ENCODE measurements at places on chromosomes 3 and 15.

DNA sequence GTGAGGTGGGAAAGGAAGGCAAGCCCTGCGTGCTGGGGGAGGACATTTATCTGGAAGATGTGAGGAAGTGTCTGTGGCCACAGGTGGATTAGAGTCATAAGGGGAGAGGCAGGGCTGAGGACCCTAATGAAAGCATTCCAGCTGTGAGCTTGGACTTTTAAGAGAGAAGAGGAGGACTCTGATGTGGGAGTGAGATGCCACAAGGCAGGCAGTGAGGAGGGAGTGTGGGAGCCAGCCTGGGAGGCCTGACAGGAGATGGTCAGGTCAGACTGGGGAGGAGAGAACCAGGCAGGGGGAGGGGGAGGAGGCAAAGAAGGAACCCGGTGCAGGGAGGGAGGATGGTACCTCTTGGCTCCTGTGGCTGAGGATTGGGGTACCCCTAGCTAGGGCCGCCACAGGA, 21.0 kb downstream of the MAPKAPK3 start:
- DNase-seq: no peak

GRCh38 chr3:194816748-194817591, 131.3 kb downstream of the FAM43A start:
- DNase-seq: no peak

GRCh38 chr3:67484085-67484484, 170.3 kb downstream of the SUCLG2 start:
- no peak for DNase-seq

- no peak for DNase-seq
These were observed 6.0 kb upstream of the LIPH start for GRCh38 chr3:185558395-185558794.

DNA sequence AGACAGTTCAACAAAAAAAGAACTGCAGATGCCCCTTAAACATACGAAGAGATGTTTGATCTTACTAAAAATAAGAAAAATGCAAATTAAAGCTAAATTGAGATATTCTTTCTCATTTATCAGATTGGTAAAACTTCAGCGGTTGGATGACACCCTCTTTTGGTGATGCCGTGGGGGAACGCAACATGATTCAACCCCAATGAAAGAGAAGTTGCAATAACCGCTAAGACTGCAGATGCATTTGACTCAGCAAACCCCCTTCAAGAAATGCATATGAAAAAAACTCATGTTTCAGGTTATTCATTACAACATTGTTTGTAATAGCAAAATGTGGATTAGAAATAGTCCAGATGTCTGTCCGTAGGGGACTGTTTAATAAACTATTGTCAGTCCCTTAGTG, 3.6 kb downstream of the KLHL6 start:
- DNase-seq: no peak

DNA sequence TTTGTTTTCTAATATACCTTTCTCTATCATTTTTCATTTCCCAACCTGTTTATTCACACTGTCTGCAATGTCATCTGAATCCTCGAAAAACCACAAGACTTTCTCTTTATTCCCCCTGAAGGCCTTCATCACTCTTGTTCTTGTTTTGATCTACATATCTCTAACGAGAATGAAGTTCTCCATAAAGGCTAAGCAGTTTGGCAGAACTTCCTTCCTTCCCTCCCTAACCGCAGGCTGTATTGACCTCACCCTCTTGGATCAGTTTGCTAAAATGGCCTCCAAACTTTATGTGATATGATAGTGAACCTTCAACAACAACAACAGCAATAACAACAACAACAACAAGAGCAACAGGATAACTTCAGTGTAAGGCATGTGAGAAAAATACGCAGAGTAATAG, 392.8 kb downstream of the TIGIT start:
- DNase-seq: no peak

DNA sequence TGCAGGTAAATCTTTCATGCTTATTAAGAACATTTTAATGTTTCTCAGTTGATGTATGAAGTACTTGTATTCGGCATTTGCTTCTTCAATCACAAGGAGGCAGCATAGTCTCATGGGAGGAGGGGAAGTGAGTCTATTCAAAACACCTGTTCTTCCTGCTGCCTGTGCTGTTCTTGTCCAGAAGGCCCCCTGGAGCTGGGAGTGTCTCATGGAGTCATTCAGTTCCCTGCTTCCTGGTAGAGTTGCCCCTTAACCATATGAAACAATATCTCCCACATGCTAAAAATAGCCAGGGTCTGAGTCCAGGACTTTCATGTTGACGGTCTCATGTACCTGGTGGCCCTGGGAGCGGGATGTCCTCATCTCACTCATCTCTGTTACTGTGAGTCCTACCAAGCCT, 15.5 kb upstream of the PPP1R2 start:
- no peak for DNase-seq

DNA sequence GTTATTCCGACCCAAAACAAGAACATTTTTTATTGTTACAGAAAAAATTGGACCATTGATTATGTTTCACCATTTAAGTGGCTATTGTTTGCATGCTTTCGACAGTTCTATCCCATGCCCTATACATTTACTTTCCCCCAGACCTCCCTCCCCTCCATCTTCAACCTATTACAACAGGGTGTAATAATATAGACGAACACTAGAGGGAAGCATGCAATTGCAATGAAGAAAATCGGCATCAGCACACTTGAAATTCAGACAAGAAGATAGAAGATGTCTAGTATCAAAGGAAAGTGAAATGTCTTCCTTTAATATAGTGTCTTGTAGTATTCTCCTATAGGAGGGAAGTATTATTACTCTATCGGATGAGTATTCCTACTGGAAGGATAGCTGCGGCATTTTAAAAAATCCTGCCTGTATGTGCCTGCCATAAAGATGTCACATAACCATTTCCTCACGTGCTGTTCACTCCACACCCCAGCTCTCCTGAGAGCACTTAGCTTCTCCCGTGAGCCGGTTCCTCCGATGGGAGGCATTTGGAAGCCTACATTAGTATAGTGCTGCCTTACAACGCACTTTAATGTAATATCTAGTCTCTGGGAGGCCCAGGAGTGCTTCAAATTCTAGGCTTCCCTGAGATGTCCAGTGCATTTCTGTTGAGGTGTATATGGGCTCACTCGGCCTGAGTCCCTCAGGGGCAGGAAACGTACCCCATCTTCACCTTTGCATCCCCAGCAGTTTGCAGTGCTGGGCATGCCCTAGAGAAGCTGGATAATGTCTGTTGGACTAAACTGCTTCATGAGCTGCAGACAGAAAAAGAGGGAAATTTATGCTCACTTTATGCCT, 17.8 kb upstream of the ERICH6 start:
- no peak for DNase-seq

- no peak for DNase-seq
These were observed 1.3 kb downstream of the RYK start for GRCh38 chr3:134249296-134249841.

DNA sequence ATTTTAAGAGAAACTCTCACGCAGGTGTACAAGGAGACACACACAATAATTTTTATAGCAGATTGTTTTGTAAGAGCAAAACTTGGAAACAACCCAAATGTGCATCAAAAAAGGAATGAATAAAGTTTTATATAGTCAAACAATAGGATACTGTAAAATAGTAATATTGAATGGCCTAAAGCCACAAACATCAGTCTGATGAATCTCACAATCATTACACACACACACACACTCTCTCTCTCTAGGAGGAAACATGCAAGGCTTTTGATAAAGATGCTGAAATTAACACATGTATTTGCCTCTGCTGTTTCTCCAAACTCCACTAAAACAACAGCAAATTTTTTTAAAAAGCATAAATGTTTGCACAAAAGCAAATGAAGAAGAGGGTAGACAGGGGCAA, 37.3 kb downstream of the ADIPOQ start:
- DNase-seq: no peak

GRCh38 chr3:12490547-12490946, 6.3 kb downstream of the TSEN2 start:
- no peak for DNase-seq

All from stimulated activated CD8-positive, alpha-beta memory T cell treated with anti-CD3 and anti-CD28 coated beads, Interleukin-4, amount 100 ng/mL, for 4 hours (primary cell).